ENCODE measurements at places on chromosomes 12 and 14.

GRCh38 chr14:44700184-44700583, 193.1 kb upstream of the FSCB start:
- no peak for DNase-seq

- no peak for DNase-seq
Measured at GRCh38 chr14:91946622-91947474, 646 bp downstream of the FBLN5 start.

- no peak for DNase-seq
Measured at GRCh38 chr12:119136811-119137410, 41.8 kb upstream of the HSPB8 start.

DNA sequence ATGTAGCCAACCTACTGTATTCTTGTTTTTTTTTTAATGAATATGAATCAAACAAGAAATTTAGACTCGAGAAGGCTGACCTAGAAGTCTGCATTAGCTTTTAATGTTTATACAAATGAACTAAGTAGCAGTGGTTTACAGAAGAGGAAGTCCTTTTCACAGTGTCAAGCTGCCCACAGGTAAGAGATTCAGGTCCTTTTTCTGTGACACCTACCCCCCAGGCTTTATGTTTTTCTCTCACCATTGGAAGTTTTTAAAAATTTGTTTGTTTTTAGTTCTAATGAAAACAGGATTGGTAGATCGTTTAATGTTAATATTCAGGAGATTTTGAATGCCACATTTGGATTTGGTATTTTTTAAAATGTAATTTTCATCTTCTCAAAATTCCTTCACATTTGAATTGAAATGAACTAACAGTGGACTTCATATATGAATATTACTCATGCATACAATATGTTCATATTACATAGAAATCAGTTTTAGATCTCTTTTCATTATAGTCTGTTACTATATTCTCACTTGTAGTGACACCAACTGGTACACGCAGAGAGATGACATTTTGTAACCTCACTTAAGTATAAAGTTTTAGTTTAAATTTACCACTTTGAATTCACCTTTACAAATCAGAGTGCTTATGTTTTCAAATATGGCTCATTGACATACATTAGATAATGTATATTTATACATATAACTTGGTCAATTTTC, 29.7 kb downstream of the ATF7IP start:
- no peak for DNase-seq
